Suppressor macrophage treated with lipopolysaccharide for 4 hours (primary cell): ENCODE measurements at places on chromosomes 5 and 9.
A peak's percentile ranks its signal among the peaks of the same experiment; 100 is the strongest.

GRCh38 chr9:131111186-131111853, 14.1 kb upstream of the NUP214 start:
- no peak for DNase-seq

DNA sequence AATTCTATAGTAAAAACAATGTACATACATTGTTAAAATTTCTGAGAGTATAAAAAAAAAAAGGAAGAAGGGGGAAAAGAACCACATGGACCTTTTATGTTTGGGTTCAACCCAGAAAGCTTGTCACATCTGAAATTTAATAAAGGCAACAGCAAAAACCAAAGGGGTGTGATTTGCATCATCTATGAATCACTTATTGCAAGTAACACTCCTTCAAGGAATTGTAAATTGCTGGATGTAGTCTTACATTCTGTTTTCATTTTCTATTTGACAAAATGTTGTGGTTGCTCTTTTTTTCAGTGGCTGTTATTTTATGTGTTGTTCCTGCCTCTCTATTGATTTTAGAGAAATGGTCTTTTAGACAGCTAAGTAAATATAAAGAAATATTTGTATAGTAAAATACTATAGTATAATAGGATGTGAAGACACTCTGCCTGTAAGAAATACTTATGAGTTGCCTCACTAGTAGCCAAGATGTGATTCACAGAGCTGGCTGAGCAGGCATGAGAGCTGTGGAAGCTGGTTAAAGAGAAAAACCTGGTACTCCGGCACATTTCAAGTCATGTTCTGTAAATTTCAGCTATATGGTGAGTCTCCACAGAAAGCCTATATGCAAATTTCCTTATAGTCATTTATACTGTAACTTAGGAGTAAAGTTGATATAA, 131.1 kb upstream of the CNTLN start:
- DNase-seq = peak; percentile 6

GRCh38 chr9:77488439-77489126, 159.5 kb downstream of the GNA14 start:
- peak; percentile 12 for DNase-seq

DNA sequence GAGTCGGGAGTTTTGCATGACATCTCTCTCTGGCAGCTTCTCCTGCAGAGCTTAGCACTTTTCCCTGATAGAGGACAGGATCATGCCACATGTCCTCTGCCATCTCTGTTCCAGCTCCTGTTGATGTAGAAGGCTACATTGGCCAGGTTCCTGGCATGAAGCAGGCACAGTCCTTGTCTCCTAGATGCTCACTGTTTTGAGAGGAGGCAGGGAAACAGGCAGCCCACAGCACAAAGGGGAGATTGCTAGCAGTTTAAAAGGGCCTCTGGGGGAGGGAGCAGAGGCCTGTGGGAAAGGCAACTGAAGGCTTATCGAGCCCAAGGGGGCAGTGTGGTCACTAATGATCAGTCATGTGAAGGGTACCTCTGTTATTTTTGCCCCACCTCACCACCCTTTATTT, 10.7 kb downstream of the ARHGAP26 start:
- DNase-seq = no peak

GRCh38 chr9:135308821-135309762, 170.5 kb upstream of the PPP1R26 start:
- no peak for DNase-seq

DNA sequence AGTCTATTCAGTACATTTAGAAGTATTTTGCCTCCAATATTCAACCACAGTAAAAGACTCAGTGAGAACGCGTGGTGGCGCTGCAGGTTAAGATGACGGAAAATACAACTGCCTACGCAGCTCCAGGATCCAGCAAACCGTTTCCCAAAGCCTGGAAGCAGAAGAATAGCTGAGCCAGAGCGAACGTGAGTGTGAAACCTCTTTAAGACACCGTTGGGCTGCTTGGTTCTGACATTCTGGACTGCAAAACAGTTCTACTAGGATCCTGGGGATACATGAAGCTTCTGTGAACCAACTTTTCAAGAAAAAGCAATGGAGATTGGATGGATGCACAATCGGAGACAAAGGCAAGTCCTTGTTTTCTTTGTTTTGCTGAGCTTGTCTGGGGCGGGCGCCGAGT, at the start of gene PCDHB16:
Gene PCDHB16 (plus strand): TSS at position 140 of the 400 bp plus-strand sequence. CDS start 173 bp downstream, at position 313.
- DNase-seq = no peak

DNA sequence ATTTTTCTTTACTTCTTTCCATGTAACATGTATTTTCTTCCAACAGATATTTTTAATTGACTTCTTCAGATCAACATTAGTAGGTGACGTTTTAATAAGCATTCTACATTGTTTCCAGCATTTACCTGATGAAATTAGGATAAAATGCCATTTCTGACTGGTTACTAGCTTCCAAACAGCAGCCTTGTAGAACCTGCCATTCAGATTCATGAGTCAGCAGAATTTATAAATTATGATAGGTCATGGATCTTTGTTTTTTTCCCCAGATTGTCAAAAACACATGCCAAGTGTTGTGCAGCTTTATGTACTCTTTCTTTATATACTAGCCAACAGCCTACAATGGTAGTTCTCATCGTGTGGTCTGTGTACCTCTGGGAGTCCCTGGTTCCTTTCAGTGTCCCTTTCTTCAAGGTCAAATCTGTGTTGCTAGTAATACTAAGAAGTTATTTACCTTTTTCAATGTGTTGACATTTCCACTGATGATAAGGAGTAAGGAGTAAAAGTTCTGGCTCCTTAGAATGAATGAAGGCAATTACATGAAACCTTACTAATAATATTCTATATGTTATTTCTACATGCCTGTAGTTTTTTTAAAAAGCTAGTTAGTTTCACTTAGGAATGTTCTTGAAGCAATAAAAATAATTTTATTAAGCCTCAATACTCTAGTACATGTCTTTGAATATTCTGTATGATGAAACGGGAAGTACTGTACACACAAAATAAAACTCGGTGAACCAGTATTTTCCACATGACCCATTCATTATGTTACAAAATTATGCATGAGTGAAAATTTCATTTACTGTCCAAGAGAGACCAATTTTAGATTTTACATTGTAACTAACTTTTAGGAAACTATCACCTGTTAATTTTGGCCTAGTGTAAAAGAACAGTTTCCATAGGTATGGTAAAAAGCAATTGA, 135.8 kb downstream of the ZCCHC7 start:
- no peak for DNase-seq

DNA sequence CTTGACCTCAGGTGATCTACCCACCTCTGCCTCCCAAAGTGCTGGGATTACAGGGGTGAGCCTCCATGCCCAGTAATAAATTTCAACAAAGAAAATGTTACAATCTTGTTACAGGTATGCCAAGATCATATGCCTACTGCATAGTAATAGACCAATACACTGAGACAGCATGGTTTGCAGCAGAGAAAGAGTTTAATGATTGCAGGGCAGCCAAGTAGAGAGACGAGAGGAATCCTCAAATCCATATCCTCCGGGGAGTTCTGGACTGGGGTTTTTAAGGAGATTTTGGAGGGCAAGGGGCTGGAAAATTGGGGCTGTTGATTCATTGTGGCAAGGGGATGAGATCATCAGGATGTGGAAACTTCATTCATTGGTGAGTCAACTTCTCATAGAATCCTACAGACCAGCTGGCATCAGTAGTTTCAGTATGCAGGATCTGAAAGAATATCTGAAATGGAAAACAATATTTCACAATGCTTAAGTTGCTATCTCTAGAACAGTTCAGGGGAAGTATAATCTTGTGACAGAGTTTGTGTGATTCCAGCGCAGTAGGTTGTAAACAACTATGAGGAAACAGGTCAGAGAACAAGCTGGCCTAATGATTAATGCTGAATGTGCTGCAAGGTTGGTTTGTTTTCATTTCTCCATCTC, 14.8 kb upstream of the TUT7 start:
- DNase-seq = peak; percentile 94

- no peak for DNase-seq
These were observed 8.8 kb upstream of the SLC6A18 start for GRCh38 chr5:1216211-1216917.

GRCh38 chr5:18281947-18282581, 647.8 kb downstream of the TAF11L14 start:
- peak; percentile 42 for DNase-seq

DNA sequence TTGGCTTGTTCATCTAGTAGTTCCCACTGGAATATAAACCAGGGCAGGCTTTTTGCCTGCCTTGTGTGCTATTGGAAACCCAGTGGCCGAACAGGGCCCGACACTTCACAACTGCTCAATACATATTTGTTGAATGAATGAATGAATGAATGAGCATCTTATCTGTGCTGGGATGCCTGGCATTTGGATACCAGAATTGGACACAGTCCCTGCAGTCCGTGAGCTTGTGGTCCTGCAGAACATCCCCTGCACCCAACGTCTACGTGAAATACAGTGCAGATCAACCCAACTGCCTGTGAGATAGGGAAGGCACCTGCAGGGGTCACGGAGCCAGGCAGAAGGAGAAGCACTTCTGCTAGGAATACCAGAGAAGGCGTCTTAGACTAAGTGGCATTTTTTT, 30.0 kb upstream of the COL15A1 start:
- DNase-seq = no peak

DNA sequence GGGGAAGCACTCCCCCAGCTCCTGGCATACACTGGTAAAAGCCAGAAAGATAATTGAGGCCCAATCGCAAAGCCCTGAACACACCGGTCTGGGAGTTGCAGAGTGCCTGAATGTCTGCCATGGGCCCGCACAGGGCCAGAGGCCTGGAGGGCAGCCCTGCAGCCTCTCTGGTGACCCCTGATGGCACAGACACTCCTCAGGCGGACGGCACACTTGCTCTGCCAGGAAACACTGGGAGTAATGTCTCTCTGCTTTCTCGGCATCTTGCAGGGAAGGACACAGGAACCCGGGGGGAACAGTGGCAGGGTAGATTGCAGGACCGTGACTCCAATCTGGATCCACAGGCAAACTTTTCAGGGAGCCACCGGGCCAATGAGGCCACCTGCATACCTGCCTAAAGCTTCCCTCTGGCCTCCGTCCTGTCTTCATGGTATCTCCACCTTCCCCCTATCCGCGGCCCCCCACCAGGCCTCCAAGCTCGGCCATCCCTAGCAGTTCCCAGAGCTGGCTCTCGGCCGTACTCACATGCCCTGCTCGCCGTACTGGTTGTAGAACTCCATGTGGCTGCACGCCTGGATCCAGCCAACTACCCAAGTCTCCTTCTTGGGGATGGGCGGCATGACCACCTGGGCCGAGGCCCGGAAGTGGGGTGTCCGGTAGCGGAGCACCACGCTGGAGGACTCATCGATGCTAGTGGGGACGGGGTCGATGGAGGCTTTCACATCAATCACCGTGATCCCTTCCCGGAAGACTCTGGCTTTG, 797 bp downstream of the FAM78A start:
- peak; percentile 78 for DNase-seq

DNA sequence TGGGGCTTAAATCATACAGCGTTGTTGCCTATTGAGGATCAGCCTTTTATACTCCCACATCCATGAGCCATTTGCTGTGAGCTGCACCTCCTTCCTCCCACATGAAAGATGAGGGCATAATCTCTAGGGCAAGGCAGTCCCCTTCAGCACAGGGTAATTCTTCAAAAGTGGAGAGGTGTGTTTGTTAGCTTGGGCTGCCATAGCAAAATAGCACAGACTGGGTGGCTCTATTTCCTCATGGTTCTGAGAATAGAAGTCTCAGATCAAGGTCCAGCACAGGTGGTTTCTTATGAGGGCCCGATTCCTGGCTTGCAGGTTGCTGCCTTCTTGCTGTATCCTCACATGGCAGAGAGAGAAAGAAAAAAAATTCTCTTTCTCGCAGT, 121.8 kb upstream of the SLC12A2 start:
- no peak for DNase-seq

DNA sequence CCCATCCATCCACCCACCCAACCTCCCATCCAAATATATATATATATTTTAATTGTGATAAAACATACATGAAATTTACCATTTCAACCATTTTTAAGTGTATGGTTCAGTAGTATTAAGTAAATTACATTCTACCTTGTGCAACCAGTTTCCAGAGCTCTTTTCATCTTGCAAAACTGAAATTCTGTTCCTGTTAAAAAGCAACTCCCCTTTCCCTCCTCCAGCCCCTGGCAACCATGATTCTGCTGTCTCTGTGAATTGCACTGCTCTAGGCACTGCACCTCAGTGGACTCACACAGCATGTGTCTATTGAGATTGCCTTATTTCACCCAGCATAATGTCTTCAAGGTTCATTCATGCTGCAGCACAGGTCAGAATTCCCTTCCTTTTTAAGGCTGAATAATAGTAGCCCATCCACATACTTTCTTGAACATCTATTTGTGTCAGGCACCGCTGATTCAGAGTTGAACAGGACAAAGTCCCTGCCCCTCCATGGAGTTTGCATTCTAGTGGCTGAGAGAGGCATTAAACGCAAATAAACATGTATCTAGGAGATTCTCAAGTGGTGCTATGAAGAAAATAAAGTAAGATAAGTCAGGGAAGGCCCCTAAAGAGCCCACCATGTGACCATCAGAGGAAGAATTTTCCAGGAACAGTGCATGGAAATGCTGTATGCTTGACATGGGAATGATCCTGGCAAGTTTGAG, 24.0 kb downstream of the CSF1R start:
- no peak for DNase-seq

- DNase-seq = peak; percentile 44
These were observed 69.5 kb upstream of the ANXA1 start for GRCh38 chr9:73081979-73082657.

DNA sequence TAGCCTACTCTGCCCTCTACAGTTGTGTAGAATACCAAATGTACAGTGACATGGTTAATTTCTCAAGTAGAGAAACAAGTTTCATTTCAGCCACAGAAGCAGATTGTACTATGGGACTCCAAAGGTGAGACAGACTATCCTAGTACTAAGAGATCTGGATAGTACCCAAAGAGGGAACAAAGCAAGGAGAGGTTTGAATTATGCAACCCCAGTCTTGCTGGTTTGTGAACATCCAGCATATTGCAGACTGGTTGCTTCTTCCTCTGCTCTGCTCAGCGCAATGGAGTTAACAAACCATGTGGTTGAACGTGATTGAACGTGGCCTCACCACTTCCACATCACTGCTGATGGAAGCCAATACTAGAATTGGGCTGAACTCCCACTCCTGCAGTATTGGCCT, 43.3 kb upstream of the ALDOB start:
- no peak for DNase-seq

DNA sequence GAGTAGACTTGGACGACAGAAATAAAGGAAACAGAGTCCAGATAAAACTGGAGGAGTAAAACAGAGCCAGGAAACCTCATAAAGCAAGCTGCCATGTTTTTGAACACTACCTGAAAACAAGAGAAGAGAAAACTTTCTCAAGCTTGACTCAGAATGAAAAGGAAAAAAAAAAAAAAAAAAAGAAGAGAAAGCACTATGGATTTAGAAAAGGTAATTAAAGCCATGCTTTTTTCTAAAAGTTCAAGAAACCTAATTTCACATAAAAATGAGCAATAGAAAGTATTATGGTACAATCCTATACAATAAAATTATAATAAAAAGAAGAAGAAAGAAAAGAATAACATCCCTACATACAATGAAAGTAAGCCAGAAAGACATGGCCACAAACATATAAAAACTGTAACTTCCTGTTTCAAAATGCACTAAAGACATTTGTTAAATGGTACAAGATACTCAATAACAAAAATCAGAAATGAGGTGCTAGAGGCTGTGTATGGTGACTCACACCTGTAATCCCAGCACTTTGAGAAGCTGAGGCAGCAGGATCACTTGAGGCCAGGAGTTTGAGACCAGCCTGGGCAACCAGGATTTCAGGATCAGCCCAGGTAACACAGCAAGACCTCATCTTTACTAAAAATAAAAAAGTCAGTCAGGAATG, 129.5 kb downstream of the SIL1 start:
- no peak for DNase-seq

- DNase-seq = no peak
These were observed 99.3 kb upstream of the LRRTM2 start for GRCh38 chr5:138974227-138975063.
